ENCODE measurements at places on chromosomes 5 and 9.

- DNase-seq: peak; percentile 10
Observed at GRCh38 chr5:36689225-36689624, 82.8 kb downstream of the SLC1A3 start.

DNA sequence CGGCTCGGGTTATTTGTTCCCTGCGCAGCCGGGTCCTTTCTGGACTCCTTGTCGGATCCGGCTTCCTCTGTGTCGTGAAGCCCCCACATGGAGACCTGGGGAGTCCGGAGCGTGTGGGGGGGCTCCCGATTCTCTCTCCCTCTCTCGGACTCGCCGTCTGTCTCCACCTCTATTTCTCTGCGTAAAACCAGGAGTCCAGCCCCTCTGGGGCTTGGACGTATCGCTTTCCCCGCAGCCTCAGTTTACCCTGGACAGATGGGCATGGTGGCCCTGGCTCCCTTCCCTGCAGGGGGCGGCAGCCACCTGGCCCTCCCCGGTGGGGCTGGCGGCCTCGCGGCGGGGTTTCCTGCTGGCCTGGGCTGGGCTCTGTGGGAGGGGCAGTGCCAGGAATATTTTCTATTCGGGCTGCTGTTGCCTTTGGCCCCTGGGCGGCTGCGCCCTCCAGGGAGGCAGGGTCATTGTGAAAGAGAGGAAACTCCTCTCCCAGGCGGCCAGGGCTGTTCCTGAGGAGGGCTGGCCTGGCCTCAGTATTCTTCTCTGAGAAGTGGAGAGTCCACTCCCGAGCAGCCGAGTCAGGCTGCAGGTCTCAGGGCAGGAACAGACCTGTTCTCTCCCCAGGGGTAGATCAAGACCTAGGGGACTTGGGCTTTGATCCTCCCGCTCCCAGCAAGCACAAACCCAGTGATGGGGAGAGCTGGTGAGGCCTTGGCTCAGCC is 665 bp downstream of the ASS1 start:
- no peak for DNase-seq

GRCh38 chr9:21031091-21031807 is at the start of gene HACD4:
HACD4 (minus strand) TSS chr9:21031640; CDS start chr9:21031590, 50 bp downstream.
- peak; percentile 74 for DNase-seq

DNA sequence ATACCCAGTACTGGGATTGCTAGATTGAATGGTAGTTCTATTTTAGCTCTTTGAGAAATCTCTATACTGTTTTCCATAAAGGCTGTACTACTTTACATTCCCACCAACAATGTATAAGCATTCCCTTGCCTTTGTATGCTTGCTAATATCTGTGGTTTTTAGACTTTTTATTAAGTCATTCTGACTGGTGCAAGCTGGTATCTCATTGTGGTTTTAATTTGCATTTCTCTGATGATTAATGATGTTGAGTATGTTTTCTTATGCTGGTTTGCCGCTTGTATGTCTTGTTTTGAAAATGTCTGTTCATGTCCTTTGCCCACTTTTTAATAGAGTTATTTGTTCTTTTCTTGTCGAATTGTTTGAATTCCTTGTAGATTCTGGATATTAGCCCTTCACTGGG is 512.7 kb upstream of the PAPPA start:
- DNase-seq: no peak

DNA sequence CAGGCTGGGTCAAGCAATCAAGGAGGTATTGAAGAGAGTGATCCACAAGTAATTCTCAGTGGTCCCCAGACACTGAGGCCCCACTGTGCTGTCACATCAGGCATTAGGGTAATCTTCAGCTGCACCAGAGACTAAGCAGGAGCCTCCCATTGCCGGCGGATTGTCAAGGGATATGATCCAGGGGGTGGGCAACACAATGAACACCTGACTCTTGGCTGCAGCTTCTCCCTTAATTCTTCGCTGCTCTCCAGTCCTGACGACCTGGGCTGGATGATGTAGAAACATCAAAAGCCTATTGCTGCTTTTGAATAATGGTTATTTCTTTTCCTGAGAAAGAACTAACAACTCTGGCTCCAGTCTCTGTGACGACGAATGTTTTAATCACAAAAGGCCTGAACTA is 78.4 kb upstream of the IFNK start:
- DNase-seq: no peak

DNA sequence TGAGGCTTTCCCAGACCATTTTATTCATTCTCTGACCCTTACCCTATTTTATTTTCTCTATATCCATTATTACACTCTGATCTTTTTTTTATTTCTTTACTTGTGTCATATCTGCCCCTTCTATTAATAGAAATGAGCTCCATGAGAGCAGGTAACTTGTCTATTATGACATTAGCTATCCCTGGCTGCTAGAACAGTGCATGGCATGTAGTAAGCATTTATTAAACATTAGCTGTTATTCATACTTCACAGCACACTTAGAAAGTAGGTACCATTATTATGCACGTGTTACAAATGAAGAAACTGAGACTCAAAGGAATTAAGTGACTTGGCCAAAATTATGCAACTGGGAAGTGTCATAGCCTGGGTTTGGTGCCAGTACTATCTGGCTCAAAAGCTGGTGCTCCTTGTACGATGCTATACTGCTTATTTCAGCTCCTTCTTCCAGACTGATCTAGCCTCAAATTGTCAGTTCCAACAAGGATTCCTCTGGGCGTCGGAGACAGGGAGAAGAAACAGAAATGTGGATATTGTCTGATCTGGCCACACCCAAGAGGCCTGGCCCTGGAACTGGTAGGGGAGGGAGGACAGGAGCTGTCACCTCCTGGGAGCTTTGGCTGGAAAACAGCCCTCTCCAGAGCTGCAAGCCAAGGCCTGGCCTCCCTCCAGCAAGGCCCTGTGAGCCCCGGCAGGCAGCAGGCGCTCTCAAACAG is 10.8 kb upstream of the NIPAL4 start:
- no peak for DNase-seq

All from CD4-positive, alpha-beta T cell treated with Interleukin-10 for 1 hour (primary cell).